ENCODE measurements at places on chromosomes 7 and 10. TPM values are rescaled to one million over a fixed set of nuclear protein-coding genes. Genes with fewer than 3 reads are reported as not detected.

Gene POLR2J3
- 20.6 TPM for total RNA-seq

GRCh38 chr7:150838965-150839650, 13.2 kb upstream of the AOC1 start:
- no peak for DNase-seq

- DNase-seq, result no peak
Measured at GRCh38 chr10:72186982-72187330, 28.9 kb upstream of the ANAPC16 start.

DNA sequence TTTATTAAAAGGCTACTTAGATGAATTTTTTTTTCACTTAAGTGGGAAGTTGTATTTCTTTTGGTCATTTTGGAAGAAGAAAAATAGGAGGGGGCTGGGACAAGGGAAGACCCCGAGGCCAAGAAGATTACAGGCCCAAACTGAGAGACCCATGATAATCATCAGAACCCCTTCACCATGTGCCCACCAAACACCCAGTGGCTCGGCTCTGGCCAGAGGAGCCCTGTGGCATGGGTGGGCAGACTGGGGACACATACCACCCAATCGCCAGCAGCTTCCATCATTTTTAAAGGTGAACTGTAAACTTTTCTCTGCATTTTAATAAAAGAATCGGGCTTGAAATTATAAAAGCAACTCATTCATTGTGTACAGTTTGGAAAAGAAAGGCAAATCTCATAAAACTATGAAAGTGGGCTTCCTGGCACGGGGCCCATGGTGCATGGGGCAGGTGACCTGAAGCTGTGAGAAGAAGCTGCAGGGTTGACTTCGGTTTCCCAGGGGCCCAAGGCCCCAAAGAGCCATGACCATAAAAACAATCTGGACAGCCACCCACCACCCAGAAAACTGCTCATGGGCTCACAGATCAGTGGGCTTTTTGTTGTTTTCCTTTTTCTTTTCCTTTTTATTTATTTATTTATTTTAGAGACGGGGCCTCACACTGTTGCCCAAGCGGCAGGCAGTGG, 29.4 kb upstream of the RET start:
- no peak for DNase-seq

DNA sequence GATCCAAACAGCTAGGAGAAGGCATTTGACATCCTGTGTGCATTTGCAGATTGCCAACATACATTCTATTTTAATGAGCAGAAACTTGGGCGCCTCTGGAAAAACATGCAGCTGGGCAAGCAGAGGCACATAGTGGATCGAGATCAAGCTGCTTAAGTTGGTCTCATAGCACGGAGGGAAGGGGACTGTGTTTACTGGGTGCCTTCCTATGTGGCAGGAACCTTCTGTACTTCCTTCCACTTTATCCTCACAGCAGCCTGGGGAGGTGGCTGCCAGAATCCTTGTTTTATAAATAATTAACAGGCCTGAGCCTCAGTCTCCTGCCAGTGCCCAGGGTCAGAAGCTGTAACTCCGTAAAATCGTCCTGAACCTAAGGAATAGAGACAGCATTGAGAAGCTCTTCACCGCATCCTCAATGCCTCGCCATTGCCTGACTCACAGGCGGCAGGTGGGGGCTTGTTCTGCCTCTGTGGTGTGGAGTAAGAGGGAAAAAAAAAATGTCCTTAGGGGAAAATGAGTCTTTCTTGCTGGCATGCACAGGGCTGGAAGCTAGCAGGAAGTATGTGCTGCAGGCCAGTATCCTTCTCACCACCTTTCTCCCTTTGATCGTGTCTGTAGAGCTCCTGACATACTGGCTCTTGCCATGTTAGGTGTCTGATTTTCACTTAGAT, 6.2 kb downstream of the VWA2 start:
- DNase-seq, result peak; percentile 65
